ENCODE measurements at places on chromosomes 2 and 18.
A peak's percentile ranks its signal among the peaks of the same experiment; 100 is the strongest.

GRCh38 chr2:47906157-47907038 is at the start of gene FBXO11:
Gene FBXO11, minus strand, starts transcription at chr2:47906498. Its CDS starts 778 bp downstream, at chr2:47905720.
- DNase-seq, result peak; percentile 98

DNA sequence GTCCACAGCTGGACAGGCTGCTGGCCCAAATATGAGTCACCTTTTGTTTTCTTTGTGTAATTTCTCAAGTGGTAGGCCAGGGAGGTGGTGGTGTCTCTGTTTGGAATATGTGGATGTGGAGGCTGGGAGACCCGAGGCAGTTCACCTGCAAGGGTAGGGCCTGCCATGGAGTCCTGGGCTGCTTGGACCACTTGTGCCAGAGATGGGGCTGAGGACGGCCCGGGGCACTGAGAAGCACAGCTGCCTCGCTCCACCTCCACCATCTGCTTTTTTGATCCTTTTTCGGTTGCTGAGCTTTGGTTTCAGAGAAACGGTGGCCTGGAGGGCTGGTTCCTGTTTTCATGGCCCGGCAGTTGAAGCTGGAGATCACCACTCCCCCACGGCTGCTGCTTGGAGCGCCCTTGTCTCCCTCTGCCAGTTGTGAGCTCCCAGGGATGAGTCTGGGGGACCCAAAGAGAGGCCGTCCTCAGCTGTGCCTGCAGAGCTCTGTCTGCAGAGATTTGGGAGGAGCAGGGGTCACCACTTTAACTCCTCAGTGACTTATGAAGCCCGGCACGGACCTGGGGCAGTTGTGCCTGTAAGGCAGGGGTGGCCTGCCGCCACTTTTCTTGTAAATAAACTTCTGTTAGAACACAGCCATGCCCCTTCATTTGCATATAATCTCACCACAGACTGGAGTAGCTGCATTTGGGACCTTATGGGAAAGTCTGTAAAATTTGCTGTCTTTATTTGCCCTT is 67.6 kb upstream of the MCFD2 start:
- peak; percentile 29 for DNase-seq

DNA sequence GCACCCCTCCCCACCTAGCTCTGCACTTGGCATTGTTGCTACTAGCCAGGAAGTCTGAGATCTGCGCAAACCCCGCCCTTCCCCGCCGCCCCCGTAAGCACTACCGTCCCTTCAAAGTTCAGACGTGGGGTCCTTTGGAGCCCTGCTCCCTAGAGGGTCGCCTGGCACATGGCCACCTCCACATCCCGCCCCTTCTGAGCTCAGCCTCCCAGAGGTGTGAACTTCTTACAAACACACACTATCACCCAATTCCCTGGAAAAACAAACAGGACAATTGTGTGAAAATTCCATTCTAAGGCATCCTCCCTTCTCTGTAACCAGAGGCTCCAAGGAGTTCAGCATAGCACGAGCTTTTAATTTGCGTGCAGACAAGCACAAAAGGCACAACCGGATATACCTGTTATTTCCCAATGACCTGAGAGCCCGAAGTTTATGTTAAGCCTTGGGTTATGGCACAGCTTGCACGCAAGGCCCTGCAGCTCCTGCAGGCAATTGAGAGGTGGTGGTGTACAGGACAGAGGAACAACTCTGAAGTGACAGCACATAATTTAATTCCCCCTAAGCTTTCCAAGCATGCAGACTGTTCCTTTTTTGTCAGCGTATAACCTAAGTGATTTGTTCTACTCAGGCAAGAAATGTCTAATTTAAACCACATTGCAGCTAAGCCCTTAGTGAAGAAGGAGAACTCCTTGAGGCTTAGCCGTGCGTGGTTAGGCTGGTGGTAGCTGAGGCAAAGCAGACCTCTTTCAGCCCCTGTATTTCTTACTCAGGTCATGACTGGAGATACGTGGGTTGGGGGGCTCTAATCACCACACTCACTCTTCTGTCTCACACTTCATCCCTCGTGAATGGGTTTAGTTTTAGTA is 20.3 kb upstream of the CYP1B1 start:
- DNase-seq, result no peak

GRCh38 chr2:118842661-118843482 is 4.6 kb downstream of the EN1 start:
- DNase-seq, result no peak

DNA sequence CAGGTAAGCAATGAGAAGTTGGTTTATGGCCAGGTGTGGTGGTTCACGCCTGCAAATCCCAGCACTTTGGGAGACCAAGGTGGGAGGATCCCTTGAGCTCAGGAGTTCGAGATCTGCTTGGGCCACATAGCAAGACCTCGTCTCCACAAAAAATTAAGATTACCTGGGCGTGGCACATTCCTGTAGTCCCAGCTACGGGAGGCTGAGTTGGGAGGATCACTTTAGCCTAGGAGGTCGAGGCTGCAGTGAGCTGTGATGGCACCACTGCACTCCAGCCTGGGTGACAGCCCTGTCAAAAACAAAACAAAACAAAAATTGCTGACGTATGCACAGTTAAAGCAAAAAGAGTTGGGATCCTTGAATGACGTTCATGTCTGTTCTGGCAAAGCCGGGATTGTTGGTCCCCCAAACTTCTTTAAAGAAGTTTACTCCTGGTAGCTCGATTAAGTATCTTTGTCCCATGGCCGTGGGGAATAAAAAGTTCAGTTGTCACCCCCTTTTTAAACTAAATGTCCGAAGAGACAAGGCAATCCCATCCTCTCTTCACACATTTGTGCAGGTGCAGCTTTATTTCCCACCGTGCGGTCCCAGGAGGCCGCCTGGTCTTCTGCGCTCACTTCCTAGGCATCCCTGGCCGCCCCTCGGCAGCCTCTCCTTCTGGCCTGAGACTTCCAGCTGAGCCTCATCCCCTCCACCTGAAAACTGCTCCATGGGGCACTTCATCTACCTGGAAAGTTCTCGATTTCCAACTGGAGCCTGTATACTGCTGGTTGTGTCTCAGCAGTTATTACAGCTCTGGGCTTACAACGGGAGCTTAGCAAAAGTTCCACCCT is 762 bp upstream of the SPOPL start:
- no peak for DNase-seq

GRCh38 chr2:129751409-129751808 is 228.1 kb upstream of the RAB6C start:
- no peak for DNase-seq

- no peak for DNase-seq
Measured at GRCh38 chr2:11389052-11389420, 44.6 kb upstream of the ROCK2 start.

GRCh38 chr2:26471289-26471688 is 6.6 kb downstream of the OTOF start:
- no peak for DNase-seq

DNA sequence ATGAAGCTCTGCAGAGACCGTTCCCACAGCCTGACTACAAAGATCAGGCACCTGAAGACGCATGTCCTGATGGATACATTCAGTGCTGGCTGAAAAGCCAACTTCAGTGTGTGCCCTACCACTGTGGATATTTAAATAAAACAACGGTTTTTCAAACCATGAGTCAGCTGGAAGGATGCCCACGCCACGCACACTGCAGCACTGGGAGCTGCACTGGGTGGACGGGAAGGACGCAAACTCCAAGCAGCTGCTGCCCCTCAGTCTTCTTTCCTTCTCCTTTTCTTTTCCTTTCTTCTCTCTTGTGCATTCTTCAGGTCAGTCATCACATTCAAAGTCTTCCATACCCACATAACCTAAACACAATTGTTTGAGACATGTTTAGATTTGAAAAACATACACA is 7.9 kb downstream of the TMEM18 start:
- DNase-seq, result peak; percentile 4

DNA sequence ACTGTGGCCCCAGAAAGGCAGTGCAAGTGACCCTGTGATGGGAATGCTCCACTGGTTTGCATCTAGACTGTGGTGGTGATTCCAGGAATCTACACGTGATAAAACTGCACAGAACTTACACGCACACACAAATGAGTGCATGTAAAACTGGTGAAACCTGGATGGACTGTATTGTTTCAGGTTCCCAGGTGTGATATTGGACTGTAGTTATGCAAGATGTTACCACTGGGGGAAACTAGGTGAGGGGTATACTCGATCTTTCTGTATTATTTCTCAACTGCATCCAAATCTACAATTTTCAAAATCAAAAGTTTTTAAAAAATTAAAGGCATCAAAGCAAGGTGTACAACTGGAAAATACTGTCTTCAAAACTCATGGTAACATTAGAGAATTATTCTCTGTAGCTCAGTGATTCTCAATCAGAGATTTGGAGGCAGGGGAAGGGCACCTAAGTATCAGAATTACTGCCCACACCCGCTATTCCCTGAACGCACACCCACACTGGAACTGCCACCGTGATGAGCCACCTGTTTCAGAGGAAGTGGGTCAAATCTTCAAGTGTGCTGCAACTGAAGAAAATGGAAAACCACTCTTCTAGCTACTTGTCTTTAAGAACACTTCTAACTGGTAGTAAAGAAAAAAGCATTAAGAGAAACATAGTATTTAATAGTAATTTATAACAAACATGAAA is 26.7 kb downstream of the PTPN2 start:
- no peak for DNase-seq

- peak; percentile 83 for DNase-seq
Measured at GRCh38 chr2:200812122-200813022, 662 bp downstream of the BZW1 start.

DNA sequence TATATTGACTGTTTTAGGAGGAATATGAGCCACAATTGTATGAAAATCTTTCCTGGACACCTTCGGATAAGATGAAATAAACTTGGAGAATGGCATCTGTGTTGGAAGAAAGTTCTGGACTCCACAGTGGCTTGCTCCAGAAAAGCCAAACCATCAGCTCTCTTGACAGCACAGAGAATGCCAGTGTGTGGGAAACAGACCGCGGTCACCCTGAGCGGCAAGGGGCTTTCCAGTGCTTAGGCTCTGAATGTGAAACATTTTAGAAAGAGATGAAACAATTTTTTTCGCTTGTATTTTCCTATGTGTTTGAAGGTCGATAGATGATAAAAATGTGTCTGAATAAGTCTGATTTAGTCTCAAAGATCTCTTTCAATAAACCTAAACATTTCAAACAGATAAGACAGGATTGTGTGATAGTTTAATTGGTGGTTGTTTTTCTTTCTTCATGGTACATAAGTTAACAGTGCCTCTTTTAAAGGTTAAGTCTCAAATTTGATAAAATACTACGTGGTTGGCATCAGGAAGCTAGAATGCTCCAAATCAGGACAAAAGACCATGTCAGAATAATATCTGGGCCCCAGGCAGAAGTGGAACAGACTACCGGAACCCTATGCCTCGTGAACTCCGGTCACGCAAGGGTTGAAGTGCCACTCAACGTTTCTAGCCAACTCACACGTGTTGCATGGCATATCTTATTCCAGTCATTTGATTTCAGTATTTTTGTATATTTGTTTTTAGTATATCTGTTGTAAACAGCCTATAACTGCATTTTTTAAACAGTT is 28.9 kb downstream of the PTGR3 start:
- DNase-seq, result no peak

DNA sequence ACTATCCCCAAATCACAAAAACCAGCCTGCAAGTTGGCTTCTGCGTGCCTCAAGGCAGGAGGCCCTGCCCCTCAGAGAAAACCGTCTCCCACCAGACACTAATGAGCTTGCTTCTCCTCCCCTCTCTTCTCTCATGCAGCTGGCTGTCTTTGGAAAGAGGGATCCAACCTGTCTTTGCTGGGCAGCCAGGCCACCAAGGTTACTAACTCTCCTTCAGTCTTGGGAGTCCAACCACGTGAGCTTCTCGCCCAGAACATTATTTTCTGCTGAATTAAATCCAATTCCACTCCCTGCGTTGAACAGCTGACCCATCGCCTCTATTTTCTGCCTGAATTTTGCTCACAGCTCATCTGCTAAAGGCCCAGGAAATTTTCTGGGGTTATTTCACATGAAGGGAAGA is 291.3 kb upstream of the NCKAP5 start:
- no peak for DNase-seq

DNA sequence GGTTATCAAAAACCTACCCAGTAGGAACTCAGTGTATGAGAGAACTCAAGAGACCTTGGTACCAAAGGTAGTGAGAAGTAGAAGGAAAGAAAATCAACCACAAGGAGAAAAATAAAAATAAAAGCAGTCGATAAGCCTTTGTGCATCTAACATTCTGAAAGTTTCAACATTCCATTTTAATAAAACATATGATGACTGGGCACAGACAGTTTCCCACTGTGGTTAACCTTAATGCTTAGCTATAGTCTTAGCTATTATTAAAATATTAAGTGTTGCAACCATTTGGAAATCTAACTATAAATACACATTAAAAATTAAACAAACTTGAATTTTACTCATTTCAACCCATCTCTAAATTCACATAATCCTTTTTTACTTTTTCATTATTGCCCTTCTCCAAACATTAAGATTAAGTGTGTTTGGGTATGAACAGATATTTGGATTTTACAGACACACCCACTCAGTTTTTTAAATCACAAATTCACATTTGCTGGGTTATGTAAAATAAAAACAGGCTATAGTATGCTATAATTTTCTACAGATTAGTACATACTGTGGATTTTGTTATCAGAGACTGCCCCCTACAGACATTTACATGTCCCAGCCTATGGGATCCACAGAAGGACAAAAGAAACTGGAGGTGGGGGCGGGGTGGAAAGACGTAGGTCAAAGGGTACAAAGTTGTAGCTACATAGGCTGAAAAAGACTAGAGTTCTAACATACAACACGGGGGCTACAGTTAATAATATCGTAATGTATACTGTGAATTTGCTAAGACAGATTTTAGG is 32.8 kb downstream of the SRBD1 start:
- DNase-seq, result no peak

DNA sequence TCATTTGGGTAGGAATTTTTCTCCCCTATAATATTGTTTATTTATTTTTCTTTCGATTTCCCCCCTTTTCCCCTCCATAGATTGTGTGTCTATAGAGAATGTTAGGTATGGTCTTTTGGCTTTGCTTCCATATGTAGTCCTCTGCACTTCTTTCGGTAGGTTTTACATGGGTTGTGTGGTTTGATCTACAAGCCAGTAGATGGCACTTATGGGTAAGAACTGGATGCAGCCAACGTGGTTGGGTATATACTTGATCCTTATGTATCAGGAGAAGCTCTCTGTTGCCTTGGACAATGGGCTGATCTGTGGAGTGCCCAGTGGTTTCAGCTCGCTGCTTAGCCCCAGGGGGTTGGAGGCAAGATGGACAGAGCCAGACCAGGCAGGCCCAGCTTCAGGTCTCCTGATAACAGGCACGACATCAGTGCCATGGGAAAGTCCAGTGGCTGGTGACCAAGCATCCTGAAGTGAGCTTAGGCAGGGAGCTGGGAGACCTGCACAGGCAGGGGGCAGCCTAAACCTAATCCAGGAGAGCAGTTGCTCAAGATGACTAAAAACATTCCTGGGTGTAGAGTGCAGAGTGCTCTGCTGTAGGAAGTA is 488.3 kb downstream of the CCDC85A start:
- DNase-seq, result no peak

DNA sequence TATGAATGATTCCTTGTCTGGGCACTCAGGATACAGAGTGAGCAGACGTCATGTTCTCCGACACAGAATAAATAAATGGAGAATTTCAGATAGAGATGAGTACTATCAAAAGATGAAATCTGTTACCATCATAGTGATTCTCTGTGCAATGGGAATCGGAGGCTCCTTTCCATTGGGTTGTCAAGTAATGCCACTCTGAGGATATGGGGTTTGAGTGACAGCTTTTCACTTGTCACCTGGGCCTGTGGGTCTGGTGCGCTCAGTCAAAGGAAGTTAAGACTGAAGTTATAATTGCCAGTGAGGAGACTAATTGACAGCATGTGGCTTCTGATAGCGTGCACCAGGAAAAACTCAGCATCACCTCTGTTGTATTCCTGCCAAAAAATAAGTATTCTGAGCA is 387.2 kb downstream of the SOX11 start:
- no peak for DNase-seq
